ENCODE measurements at places on chromosomes 1 and 21.

DNA sequence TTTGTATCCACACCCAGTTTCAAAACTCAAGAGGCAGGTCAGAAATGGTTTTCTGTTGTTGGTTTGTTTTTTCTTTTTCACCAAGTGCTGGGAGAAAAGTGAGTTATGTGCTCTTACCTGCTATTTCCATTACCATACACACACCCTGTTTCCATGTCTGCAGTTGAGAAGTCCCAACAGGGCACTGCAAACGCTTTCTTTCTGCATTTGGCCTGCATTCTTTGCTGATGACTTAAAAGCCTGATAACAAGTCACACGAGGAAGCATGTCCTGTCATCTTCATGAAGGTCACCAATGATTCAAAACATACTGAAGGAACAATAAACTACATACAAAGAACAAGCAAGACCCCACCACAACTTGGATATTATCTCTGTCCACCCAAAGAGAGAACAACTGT, 24.8 kb upstream of the KCNE1 start:
- DNase-seq: no peak

DNA sequence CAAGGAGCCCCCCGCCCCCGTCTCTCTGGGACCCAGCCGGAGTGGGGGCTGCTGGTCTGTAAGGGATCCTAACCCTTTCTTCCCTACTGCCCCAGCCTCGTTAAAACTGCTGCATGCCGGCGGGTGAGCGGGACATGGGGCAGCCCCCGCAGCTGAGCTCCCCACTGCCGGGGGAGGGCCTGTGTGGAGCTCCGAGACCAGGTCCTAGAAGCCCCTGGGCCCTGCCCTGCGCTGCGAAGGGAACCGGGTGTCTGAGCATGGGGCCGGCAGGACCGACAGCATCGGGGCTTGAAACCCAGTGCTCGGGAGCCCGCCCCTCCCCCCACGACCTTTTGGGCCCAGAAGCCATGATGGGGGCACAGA, 9.2 kb upstream of the COL6A1 start:
- no peak for DNase-seq

GRCh38 chr1:116496380-116496779, 74.4 kb downstream of the CD58 start:
- no peak for DNase-seq

DNA sequence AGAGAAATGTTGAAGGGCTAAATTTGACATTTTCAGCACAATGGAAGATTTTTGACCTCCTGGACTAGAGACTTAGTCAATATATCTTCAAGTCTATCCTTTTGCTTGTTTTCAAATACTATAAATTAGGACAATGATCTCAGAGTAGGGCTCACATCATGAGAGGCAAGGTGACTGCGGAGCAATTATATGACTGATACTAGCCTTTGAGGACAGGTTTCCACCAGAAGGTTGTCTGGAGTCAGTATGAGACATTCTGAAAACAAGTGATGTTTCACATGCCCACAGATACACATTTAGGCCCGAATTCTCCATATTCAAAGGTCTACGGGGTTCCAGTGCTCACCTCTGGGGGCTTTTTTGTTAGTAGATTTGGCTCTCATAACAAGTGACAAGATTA, 142.3 kb upstream of the SAMSN1 start:
- DNase-seq: no peak

GRCh38 chr1:56494306-56494705, 85.1 kb downstream of the PLPP3 start:
- no peak for DNase-seq

GRCh38 chr1:46485564-46486431, 3.8 kb upstream of the DMBX1 start:
- DNase-seq: no peak

DNA sequence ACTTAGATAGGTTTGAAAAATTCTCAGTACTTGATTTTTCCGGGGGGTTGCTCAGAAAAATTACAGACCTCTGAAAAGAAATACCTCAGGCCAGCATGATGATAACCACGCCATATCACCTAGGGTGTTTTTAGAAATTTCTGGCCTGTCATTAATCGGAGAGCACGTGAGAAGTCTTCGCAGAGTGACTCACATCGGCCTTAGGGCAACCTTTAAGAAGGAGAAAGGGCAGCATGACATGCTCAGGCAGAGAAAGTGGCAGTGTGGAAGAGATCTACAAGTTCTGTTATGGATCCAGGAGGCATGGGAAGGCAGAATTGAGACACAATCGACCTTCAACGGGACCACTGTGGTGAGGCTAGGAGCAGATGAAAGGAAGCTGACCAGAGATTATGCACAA, 506.3 kb downstream of the LMO4 start:
- no peak for DNase-seq

- DNase-seq: no peak
These were observed 561.8 kb downstream of the KIF26B start for GRCh38 chr1:245716561-245716960.

- DNase-seq: no peak
These were observed 141.4 kb upstream of the CXADR start for GRCh38 chr21:17371450-17371849.

GRCh38 chr21:38183961-38184360, 72.8 kb upstream of the KCNJ15 start:
- DNase-seq: no peak

GRCh38 chr1:174131032-174131638, 28.2 kb upstream of the RABGAP1L start:
- no peak for DNase-seq

DNA sequence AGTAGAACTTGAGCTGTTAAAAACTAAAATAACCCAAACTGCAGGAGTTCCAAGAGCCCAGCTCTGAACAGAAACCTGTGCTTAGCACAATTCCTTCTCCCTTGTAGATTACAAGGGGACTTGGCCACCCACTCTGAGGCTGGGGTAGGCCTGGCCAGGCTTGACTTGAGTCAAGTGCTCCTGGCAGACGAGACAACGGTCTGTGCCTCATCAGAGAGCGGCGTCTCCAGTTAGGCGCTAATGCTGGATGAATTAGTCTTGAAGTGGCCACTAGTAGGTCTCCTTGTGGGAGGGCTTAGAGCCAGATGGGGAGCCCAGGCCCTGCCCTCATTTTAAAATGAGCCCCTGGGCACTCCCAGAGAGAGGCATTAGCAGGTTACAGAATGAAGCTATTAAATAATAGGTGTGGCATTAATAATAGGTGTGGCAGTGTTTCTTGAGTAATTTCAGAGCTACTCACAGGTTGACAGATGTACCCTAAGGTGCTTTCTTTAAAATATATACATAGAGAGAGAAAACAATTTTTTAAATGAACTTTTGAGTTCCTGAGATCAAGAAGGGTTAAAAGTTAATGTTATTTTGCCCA, 1.1 kb downstream of the EEIG2 start:
- no peak for DNase-seq

GRCh38 chr1:53606197-53606596, 132.8 kb downstream of the GLIS1 start:
- DNase-seq: no peak

DNA sequence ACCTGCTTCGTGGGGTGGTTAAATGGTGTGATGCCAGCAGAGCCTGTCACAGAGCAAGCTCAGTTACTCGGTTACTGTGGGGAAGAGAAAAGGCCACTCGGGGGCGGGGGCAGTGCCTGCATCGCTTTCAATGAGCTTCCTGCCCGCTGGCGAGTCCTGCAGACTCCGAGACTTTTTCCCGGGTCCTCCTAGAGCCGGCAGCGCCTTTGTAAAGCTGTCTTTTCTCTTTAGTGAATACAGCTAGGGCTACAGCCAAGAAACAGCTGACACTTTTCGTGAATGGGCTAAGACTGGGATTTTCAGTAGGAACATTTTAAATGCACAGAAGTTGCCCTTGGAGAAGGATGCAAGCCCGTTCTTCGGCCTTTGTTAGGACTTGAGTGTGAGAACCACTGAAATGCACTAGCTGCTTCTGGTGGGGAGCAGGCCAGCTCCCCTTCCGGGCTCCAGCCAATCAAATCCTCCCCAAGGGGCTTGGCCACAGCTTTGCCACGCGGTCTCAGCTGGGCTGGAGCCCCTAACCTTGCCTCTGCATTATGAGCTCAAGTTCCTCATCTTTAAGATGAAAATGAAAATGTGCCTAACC, 23.4 kb upstream of the EFHD2 start:
- no peak for DNase-seq

- no peak for DNase-seq
These were observed 369.9 kb downstream of the SIPA1L2 start for GRCh38 chr1:232260045-232260444.

DNA sequence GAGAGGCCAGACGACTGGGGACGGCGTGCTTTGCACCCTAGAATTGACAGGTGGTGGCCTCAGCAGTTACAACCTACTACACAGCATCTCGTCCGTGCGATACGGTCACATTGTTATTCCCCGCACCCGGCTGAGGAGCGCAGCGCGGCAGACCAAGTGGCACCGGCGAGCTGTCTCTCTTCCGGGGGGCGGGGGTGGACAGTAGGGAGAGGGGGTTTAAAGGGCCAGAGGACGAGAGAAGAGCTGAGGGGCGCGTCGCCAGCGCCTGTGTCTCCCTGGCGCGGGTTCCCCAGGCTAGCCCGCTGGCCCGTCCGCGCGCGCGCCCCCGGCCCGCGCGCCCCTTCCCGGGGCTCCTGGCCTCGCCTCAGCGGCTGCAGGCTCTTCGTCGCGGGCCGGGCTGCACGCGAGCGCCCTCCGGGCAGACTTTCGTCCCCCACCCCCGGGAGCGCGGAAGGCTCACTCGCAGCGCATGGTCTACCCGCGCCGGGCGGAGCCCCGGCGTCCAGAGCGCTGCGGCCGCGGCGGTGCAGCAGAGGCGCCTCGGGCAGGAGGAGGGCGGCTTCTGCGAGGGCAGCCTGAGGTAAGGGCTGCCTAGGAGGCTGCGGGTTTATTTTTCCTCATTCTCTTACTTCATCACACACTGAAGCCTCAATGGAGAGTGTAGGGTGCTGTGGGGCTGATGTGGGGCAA, at the start of gene PDE4B:
Gene PDE4B (plus strand): TSS at position 227 of the 690 bp plus-strand sequence.
- DNase-seq: no peak

- DNase-seq: no peak
These were observed 1.7 kb downstream of the SDC3 start for GRCh38 chr1:30906631-30907441.

DNA sequence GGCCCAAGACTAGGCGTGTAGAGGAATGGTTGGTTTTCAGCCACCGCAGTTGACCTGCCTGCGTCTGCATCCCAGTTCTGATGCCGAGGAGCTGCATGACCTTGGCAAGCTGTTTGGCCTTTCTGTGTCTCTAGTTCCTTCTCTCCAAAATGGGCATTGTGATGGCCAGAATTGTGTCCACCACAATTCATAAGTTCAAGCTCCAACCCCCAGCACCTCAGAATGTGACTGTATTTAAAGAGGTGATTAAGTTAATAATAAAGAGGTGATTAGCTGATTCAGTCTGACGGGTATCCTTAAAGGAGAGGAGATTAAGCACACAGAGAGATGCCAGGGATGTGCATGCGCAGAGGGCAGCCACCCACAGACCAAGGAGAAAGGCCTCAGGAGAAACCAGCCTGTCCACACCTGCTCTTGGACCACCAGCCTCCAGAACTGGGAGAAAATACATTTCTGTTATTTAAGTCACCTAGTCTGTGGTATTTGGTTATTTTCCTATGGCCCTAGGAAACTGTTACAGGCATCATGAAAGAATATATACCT, 28.5 kb downstream of the MAB21L3 start:
- no peak for DNase-seq

GRCh38 chr1:172112576-172112975, 271.3 kb downstream of the DNM3 start:
- DNase-seq: no peak

GRCh38 chr1:167716000-167716271, 5.8 kb upstream of the MPZL1 start:
- no peak for DNase-seq

GRCh38 chr21:44578371-44579055, 1.9 kb downstream of the KRTAP10-5 start:
- DNase-seq: no peak

- no peak for DNase-seq
These were observed 3.5 kb upstream of the ADORA1 start for GRCh38 chr1:203124011-203124410.

DNA sequence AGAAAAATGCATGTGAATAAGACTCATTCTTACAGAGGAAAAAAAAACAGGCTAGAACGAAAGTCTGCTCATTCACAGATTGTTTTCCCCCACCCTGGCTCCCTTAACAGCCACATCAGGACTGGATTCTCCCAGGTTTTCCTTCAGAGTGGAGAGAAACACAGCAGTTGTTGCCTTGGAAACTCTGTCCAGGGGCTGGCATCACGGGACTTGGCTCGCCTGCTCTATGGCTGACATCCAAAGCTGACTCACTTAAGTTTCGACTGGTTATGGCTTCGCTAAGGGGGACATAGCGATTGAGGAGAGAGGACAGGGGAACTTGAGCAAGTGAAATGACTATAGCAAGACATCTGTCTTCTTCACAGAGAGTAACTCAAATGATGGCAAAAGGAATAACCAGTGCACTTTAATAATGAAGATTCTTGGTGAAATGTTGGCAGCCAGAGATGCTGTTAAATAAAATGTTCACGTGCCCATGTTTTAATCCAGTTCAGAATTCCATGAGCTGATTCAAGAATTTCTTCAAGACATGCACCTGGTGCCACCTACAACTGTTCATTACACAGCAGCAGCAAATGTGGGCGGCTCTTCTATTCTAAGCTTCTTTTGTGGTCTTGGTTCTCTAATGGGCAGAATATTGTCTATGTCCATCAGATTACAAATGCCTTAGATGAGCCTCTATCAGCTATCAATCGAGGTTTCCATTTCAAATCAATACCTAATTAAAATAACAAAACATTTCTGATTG, 21.8 kb downstream of the MIS18A start:
- DNase-seq: no peak

GRCh38 chr1:205812271-205812877, 624 bp downstream of the SLC41A1 start:
- DNase-seq: no peak

DNA sequence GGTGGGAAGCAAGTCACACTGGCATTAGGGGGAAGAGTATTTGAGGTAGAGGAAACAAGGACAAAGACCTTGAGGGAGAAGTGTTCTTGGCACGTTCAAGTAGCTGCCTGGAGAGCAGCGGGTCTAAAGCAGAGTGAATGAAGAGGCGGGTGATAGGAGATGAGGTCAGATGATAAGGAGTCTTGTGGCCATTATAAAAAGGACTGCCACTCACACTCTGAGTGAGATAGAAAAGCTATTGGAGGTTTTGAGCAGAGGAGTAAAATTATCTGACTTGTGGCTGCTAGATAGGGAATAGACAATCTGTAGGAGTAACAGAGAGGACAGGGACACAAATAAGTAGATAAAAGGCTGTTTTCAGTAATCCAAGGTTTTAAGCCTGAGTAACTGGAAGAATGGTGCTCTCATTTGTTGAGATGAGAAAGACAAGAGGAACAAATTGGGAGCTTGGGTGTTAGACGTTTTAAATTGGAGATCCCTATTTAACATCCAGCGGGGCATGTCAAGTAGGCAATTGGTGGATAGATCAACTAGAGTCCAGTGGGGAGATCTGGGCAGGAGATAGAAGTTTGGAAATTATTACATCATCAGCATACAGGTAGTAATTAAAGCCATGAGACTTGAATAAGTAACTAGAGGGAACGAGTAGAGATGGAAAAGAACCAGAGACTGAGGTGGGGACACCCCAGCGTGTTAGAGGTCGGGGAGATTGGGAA, 43.7 kb downstream of the HENMT1 start:
- DNase-seq: no peak

- DNase-seq: no peak
These were observed 9.5 kb upstream of the NDUFS5 start for GRCh38 chr1:39016604-39017171.

- DNase-seq: no peak
These were observed 21.7 kb downstream of the RHBG start for GRCh38 chr1:156390469-156391365.

- DNase-seq: no peak
These were observed 188.9 kb downstream of the RHOU start for GRCh38 chr1:228923973-228924686.

Data from stimulated activated CD8-positive, alpha-beta memory T cell treated with anti-CD3 and anti-CD28 coated beads, Interleukin-4, amount 100 ng/mL, for 1 hour (primary cell).